Activated CD4-positive, alpha-beta T cell treated with anti-CD3 and anti-CD28 coated beads for 36 hours (primary cell): ENCODE measurements at places on chromosomes 2 and 18.

GRCh38 chr2:68330691-68331090, 10.9 kb upstream of the CNRIP1 start:
- no peak for DNase-seq

GRCh38 chr2:70817284-70817954, 3.0 kb downstream of the CLEC4F start:
- no peak for DNase-seq

DNA sequence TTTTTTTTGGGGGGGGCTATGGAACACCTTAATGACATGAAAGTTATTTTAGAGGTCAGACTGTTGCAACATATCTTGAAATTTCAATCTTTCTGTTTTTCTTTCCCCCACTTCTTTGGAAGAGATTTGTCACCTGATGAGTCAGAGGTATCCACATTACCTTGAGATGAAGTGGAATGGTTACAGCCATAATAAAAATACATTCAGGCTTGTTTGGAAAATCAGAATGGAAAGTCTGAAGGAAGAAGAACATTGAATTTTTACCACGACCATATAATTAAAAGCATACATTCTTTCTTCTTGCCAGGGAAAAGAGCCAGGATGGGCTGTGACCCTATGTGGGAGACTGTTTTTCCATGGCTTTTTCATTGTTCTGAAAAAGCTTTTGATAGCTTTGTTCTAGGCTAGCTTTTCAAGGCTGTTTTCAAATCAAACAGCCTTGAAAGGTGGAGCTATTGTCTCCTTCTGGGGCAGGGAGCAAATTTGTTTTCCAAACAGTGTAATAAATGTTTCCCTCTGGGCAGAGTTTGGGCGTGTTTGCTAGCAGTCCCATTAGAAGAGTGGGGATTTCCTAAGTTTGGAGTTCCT, 2.3 kb upstream of the GTF3C3 start:
- DNase-seq, result no peak

- DNase-seq, result no peak
Measured at GRCh38 chr2:166762746-166763145, 125.5 kb upstream of the XIRP2 start.

DNA sequence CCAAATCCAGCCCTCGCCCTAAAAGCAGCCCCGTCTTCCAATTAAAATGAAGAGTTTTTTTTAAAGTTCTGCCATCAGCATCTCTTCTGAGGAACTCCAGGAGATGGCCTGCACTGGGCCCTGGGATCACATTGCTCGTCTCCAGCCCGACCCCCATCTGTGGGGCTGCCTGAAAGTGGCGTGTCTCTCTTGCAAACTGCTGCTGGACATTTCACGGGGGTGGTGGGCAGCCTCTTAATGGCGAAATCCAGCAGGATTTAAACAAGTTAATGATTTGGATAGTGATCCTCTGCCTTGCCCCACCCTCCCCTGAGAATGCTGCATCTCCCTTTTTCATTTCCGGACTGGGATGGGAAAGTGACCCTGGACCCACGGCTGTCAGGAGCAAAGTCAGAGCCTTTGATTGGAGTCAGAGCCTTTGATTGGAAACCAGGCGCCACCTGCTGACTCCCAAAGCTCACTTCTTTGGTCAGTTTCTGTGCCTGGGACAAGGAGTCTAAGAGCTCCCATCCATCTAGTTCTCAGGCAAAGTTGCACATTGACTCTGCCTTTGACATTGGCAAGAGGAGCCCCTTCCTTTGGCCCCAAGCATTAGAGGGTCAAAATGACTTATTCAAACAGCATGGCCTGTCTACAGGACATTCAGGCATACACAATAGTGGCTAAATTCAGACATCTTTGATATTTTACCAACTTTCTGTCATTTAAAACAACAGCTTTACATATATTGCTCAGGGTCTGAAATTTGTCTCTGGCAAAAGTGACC, 155.2 kb downstream of the SH3BP4 start:
- peak; percentile 48 for DNase-seq

DNA sequence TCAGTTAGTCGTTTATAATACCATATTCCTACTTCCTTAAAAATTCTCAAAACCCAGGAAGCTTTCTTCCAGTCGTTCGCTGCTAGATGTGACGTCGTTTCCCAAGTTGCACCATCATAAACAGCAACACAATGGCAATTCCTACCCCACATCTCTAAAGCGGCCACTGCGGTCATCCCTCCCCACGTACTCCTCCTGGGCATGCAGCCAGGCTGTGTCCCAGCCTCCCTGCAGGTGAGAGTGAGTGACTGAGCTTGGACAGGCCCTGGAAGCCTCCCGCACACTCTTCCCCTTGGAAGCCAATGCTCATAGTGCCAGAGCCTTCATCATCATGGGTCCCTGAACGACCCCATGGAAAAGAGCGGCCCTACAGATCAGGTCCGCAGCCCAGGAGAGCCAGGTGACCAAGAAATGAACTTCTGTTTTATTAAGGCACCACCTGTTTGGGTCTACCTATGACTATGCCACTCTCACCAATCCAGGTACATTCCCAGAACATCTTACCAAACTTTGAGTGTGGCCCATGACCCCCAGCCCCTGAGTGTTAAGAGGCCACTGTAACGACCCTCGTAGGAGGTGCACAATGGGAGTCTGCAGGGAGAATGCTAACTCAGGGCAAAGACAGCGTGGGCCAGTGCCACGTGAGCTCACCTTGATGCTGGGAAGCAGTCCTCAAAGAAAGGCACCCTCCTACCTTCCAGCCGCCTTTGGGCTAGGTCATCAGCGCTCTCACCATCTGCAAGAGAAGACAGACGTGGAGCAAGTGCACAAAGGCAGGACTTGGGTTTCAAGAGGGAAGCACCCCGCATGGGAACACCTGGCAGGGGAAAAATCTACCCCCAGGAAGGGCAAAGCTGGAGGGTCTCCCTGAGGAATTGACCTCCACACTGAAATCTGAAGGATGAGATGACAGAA, 74.7 kb upstream of the RAB6C start:
- DNase-seq, result no peak

DNA sequence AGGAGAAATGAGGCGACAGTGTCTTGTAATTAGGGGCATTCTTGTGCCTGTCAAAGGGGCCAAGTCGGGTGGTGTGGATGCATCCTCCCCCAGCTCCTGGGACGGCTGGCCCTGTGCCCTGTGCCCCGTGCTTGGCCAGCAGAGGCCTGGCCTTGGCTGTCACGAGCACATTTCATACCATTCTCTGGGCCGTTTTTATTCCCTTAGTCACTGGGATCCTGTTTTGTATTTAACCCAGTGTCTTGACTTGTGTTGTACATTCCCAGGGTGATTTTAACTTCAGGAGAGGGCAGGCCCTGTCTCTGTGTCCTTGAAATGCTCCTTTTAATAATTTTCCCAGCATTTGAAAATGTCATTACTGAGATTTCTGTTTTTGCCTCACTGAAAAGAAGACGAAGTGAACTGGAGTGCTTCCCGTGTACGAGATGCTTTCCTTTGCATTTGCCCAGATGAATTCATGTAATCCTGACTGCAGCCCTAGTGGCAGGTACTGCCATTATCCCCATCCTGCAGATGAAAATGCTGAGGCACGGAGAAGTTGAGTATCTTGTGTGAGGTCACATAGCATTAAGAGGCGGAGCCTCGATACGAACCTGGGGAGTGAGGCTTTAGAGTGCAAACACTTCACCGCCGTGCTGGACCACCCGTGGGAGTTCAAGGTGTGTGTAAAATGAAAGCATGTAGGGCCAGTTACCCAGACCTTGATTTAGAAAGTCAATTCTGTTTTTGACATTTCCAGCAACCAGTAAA, 57.0 kb downstream of the SH3RF3 start:
- DNase-seq, result no peak

DNA sequence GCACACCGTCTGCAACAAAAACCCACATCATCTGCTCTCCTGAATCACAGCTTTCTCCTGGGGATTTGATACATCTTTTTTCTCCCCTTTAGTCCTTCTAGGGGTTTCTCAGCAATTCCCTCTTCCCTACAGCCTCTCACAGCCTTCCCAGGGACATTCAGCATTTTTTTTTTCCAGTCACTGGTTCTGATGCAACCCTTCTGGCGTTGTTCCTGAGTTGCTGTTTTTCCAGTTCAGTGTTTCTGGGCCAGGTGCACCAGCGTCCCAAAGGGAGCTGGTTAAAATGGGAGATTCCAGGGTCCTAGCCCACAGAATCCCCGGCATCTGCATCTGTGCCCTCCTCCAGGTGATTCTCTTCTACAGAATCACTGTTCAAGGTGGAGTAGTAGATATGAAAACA, 36.1 kb downstream of the ADCY3 start:
- no peak for DNase-seq

DNA sequence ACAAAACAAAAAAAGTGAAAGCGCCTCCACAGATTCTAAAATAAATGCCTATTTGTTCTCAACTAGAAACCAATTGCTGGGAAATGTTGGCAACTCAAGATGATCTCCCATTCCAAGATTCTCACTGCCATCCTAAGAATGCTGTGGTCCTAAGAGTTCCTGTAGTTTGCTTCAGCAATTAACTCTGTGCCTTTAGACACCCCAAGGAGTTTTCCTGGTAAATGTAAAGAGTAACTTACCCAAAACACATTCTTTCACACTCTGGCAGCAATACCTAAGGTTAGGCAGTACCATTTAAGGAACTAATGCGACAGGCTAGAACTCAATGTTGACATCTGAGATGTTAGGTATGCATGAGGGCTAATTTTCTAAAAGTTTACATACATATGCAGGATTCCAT, 58.8 kb upstream of the TANK start:
- no peak for DNase-seq

- DNase-seq, result no peak
Measured at GRCh38 chr18:35075132-35075531, 33.9 kb downstream of the MAPRE2 start.

GRCh38 chr2:10536569-10537133, 88.5 kb upstream of the ODC1 start:
- DNase-seq, result no peak

- DNase-seq, result no peak
Measured at GRCh38 chr2:113166187-113166645, 7.6 kb upstream of the PSD4 start.

DNA sequence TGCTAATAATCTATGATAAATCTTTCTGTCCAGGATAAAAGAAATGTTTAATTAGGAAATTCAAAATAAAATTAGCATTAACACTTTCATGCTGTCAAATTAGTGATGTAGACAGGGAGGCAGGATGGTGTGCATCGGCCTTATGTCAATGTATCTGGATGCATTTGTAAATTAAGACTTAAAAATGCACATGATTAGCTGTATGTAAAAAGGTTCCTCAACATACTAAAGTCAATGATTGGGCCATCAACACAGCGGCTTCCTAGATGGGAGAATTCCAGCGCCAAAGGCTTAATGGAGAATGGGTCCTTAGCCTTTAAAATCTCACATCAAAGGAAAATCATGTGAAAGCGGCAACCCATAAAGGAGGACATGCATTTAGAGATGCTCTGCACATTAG, 77.5 kb upstream of the ZEB2 start:
- DNase-seq, result no peak

GRCh38 chr2:69250981-69251380, 136.0 kb downstream of the GFPT1 start:
- no peak for DNase-seq

- DNase-seq, result no peak
Measured at GRCh38 chr2:69032336-69032735, 19.4 kb downstream of the ANTXR1 start.
